NCI-H1417 treated with DMSO at 0.1 percent for 48 hours (cell line): ENCODE measurements at places on chromosomes 2 and 18.

DNA sequence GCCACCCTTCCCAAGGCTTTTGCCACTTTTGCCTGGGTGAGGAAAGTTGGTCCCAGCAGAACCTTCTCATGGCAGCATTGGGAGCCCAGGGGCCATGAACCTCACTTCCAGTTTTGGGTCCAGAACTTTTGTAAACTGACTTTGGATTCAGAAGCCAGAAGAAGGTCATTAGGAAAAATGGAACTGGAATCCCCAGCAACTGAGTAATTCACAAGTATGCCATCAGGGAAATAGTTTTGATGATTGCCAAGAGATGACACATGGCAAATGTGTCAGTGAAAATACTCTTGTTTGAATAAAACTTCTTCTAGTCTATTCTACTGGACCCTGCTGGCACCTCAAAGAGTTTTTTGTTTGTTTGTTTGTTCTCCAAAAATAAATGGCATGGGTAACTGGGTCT is 203.7 kb downstream of the SETBP1 start:
- no peak for DNase-seq

DNA sequence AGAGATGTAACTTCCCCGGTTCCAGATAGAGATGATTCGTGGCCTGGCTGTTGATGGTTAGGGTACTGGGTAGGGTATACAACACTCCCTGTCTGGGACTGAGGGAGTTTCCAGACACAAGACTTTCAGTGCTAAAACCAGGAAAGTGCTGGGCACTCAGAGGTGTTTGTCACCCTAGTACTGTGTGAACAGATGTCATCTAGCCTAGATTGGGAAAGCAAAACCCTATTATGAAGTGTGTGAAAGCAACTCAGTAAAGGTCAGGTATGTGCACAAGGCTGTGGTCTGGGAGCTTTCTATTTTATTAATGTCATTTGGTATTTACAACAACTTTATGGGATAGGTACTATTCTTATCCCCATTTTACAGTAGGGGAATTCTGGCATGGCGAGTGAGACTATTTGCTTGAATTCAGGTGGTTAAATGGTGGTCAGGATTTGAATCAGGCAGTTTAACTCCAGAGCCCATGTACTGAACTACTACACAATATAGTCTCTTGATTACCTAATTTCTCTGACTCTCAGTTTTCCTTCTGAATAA is 2.6 kb downstream of the BZW1 start:
- DNase-seq = no peak

GRCh38 chr2:86243950-86244733 is 44.9 kb downstream of the MRPL35 start:
- no peak for DNase-seq

GRCh38 chr2:14804902-14805301 is 172.4 kb downstream of the LRATD1 start:
- no peak for DNase-seq

DNA sequence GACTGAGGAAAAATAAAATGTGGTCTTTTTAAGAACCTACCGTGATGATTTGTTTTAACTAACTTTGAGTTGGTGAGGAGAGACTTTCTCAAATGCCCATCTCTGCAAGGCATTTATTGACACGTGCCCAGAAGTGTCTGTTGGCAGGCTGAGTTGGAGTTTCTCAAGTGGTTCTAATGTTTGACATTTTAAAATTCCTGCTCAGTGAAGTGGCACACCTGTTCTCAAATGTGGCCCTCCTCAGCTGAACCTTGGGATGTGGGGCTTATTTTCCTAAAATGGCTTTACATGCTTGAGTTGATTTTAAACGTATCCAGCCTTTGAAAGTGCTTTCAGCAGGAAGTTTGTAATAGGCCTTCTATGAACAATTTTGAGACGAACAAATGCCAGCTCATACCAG is 876 bp upstream of the CAVIN2 start:
- no peak for DNase-seq

GRCh38 chr2:156672556-156673332 is 236.6 kb downstream of the GPD2 start:
- no peak for DNase-seq

GRCh38 chr2:100321866-100322820 is at the start of gene LONRF2:
LONRF2 (minus strand) TSS chr2:100322501; CDS start chr2:100322093, 408 bp downstream.
- DNase-seq = peak; percentile 59

- DNase-seq = no peak
These were observed 20.2 kb upstream of the ADNP2 start for GRCh38 chr18:80088823-80089222.

DNA sequence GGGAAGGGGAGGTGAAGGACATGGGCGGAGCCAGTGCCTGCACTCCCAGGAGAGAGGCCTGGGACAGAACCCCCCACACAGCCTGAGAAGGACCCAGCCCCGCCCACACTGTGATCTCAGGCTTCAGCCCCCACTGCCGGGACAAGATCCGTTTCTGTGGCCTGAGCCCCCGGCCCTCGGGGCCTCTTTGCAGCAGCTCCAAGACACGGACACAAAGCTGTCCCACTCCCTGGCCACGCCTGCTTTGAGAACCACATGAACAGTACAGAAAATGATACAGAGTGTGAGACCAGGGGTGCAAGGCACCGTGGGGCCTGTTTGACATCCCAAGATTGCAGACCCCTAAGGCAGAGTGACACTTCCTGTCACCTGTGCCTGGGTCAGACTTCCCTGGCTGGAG is 74.5 kb downstream of the TWIST2 start:
- DNase-seq = no peak

DNA sequence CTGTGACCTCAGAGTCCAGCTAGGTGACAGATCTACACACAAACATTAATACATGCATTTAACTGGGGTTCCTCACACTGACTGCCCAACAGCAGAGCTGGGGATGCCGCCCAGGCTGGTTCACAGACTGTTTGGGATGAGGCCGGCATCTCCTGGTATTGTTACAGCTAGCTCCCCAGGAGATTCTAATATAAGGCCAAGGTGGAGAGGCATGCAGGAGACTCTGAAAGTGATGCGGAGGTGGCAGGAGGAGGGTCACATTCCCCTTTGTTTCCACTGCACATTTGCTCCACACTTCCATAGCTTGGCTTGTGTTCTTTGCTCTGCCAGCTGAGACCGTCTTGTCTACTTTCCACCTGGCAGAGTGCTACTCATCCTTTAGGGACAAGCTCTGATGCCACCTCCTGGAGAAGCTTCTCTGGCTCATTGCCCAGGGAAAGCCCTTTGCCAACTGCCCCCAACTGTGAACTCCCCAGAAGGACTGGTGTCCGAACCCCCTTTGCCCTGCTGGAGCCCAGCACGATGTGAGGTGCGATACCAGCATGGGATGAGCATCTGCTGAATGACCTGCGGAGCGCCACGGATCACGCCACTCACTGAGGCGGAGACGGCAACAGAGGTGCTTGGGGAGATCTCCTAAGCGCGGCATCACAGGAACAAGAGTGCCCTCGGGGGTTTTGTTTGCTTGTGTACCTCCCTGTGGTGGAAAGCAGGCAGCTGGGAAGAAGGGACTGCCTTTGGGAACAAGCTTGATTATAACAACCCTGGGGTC is 88.8 kb downstream of the UXS1 start:
- no peak for DNase-seq

- no peak for DNase-seq
These were observed 2.4 kb downstream of the TLX2 start for GRCh38 chr2:74516650-74517049.

- DNase-seq = peak; percentile 65
These were observed 129.7 kb upstream of the TTC39C start for GRCh38 chr18:23884681-23885375.

- DNase-seq = no peak
These were observed 239.9 kb downstream of the KLHL29 start for GRCh38 chr2:23624915-23625314.

- DNase-seq = no peak
These were observed 17.6 kb upstream of the KCNE4 start for GRCh38 chr2:223034221-223034975.

DNA sequence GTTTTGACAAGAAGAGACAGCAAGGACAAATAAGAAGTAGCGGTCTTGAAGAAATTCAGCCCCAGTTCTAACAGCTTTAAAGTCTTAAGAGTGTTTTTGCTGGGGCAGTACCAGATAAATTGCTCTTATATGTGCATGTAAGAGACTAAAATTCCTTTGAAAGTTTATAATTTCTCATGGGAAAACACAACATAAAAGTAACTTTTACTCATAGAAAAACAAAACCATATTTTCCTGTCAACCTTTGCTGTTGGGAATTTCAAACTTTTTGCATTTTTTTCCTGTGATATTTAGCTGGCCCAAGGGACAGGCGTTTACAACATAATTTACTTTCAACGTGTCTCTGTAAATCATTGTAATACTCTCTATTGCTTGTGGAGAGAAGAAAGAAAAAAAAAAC is 767.8 kb upstream of the ZEB2 start:
- DNase-seq = no peak

DNA sequence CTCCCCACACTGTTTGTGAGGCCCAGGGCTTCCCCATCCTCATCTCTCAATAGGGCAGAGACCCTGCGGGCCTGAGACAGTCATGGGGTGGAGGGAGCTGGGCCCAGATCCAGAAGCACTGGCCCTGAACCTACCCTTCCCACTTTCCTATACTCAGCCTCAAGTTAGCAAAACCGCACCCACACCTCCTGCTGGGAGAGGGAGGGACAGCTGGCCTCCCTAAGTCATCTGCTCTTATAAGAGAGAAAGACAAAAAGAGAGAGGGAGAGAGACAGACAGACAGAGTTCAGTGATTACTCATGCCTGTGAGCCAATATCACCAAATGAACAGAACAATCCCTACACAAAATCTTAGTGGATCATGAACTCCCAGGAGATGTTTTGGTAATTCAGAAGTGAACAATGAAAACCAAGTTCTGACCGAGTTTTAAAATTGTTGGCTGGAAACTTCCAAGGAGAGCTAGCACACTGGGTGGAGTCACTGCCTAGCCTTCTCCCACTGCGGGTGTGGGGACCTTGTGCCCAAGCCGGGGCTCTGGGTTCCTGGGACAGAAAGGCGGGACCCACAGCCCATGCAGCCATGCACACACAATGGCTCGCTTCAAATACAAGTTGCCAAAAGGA is 130.5 kb downstream of the PXDN start:
- DNase-seq = no peak

GRCh38 chr2:108878276-108878675 is 91.7 kb downstream of the CCDC138 start:
- DNase-seq = no peak

- DNase-seq = no peak
These were observed 393.7 kb downstream of the STK39 start for GRCh38 chr2:167853717-167854116.

GRCh38 chr2:37283207-37283606 is 41.4 kb downstream of the PRKD3 start:
- no peak for DNase-seq

GRCh38 chr18:44156126-44156525 is 524.6 kb upstream of the SETBP1 start:
- DNase-seq = no peak

DNA sequence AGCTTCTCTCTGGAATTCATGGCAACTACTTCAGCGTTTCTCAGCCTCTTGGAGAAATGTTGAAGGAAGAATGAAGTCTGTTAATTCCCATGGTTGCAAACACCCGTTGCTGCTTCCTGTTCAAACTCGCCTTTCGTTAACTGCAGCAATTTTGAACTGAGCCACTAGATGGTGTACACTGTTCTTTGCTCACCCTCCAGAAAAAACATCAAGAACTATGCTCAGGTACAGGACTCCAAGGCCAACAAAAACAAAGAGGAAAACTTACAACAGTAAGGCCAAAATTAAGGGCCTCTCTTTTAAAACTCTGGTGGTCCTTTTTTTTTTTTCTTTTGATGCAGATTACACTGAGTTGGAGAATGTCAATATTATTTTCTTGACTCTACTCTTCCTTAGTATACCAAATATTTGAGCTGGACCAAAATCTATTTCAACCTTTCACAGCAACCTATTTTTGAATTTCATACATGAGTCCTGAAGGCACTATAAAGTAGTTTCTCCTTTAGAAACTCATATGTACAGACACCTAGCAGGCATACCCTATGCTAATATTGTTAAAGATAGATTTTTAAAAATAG is 58.2 kb downstream of the KLHL14 start:
- DNase-seq = peak; percentile 29

DNA sequence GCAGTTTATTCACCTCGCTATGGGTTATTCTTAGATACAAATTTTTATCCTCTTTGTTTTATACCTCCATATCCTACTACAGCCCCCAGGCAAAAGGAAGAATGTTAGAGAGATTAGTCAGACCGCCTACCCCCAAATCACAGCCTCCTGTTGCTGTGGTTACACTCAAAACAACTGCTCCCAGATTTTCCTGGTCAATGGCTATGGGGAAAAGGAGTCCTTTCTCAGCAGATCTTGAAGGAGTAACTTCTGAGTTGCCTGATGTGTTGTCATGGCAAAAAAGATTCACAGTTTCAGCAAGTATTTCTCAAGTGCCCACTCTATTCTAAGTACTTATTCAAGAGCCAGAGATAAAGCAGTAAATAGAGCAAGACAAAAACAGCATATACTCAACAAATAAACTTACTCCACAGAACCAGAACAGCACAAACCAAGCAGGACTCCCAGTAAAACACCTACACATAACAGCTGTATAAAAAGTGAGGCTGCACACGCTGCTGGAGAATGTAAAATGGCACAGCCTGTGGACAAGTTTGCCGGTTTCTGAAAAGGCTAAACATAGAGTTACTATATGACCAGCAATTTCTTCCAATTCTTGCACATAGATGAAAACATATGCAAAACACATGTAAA is 104.8 kb downstream of the NOL10 start:
- no peak for DNase-seq

- DNase-seq = no peak
These were observed 213.3 kb upstream of the CXCR4 start for GRCh38 chr2:136331226-136331625.

DNA sequence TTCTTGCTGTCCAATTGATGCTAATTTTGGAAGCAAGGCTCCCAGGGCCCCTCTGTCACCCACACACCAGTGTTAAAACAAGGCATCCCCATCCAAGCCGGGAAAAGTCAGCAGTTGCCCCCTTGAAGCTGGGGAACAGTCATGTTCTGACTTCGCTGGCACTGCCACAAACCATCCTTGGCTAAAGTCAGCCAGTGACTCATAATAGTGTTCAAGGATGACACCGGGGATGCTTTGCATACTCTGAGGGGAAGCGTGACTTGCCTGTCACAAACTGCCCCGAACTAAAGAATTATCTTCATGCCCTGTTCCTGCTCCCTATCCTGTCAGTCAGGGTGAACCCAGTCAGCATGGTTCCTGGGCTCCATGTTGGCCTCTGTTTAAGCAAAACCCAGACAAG is 37.0 kb downstream of the TGFA start:
- no peak for DNase-seq
